ENCODE measurements at places on chromosomes 2 and 18.
A peak's percentile ranks its signal among the peaks of the same experiment; 100 is the strongest.

- no peak for DNase-seq
Observed at GRCh38 chr18:48898521-48898920, 52.2 kb downstream of the SMAD7 start.

DNA sequence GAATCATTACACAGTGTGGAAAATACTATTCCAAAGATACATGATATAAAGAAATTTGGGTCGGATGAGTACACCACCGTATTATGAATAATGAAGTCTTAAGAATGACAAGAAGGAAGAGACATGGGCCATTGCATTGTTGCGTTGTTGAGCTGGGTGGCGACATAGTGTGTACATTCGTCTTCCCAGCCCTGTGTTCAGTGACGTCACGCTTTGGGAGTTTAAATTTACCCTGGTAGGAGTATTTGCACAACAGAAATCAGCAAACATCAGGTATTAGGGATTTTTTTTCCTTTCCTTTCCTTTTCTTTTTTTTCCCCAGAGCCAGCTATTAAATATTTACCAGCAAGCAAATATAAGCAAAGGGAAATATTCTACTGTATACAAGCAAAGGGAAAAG lies 347.2 kb upstream of the NETO1 start:
- no peak for DNase-seq

- no peak for DNase-seq
Observed at GRCh38 chr2:239806758-239807434, 218.2 kb downstream of the NDUFA10 start.

GRCh38 chr2:207746131-207746530 lies 23.6 kb downstream of the FZD5 start:
- peak; percentile 85 for DNase-seq

- DNase-seq = peak; percentile 7
Observed at GRCh38 chr18:77250926-77251729, 1.5 kb downstream of the GALR1 start.
